ENCODE measurements at places on chromosomes 11 and 22.

GRCh38 chr11:62856333-62856895 lies 17.0 kb upstream of the WDR74 start:
- DNase-seq, result no peak

- no peak for DNase-seq
Observed at GRCh38 chr22:39475902-39476301, 19.1 kb downstream of the MGAT3 start.

DNA sequence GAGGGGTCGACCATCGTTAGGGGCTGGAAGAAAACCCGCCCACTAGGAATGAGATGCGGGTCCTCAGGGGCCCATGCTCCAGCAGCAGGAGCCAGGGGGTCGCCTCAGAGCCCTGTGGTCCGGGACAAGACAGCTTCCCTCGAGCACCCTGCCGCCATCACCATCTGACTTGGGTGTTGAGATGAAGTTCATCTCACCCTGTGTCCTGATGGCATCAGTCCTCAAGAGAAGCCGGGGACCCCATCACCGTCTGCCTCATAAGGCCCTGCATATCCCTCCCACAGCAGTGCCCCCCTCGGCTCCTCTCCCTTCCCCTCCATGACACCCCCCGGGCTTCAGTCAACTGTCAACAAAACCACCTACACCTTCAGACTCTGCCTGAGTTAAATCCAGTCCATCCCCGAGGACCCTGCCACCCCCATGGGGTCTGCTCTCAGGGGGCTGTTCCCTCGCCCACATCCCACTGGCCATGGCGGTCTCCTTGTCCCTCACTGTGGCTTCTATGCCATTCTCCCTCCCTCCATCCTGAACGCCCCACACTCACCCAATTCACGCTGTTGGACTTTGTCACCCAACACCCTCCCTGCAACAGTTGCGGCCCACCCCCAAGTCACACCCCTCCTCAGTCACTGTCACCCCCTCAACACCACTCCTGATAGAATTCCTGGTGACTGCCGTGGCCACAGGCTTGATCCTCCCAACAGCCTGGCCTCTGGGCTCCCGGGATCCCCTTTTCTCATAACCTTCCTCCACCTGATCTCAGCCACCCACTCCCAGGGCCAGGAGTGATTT lies 87.7 kb upstream of the RTL6 start:
- DNase-seq, result no peak

DNA sequence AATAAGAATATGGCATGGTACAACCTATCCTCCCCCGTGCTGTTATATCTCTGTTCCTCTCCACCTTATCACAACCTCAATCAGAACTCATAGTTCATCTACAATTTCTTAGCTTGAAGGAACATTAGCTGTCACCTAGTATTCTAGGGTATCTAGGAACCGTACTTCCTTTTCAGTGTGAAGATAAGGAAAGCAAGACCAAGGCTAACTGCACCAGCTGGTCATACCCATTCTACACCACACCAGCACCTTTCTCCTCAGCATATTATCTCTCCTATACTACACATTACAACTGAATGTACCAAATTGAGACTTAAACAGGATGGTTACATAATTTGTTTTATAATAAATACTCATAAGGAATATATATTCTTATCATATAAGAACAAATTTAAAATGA lies 73.1 kb downstream of the ARHGAP32 start:
- DNase-seq, result no peak

GRCh38 chr11:8230921-8231847 lies 32.5 kb downstream of the LMO1 start:
- no peak for DNase-seq

- DNase-seq, result no peak
Observed at GRCh38 chr11:76190376-76190775, 15.9 kb downstream of the WNT11 start.

DNA sequence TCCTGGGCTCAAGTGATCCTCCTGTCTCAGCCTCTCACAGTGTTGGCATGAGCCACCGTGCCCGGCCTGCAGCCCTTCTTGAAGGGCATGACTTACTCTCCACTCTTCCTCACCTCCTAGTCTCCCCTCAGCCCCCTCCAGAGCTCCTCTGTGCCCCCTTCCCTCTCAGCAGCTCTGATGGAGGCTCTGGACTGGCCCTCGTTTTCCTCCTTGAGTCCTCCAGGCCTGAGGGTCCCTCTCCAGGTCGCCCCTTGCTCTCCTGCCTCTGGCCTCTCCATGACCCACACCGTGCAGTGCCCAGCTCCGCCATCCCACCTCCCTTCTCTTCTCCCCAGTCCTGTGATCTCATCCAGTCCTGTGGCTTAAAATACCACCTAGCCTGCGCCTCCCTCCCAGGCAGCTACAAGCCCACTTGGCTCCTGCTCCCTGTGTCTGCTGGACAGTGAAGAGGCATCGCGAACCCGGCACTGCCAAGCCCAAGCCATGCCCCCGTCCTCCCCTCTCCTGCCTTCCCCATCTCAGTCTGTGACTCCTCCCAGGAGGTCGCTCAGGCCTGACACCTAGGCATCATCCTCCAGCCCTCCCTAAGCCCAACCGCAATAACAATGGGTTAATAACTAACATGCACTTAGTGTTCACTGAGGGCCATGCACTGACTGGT lies 11.9 kb downstream of the KCNJ4 start:
- DNase-seq, result no peak

GRCh38 chr11:68044898-68045351 lies 6.1 kb downstream of the TCIRG1 start:
- DNase-seq, result no peak

- no peak for DNase-seq
Observed at GRCh38 chr11:111456086-111456858, 55.9 kb downstream of the BTG4 start.

- no peak for DNase-seq
Observed at GRCh38 chr11:68436985-68437926, 23.3 kb upstream of the PPP6R3 start.

GRCh38 chr11:44848203-44848962 lies 102.3 kb downstream of the TP53I11 start:
- no peak for DNase-seq

GRCh38 chr11:22922672-22923071 lies 62.4 kb upstream of the CCDC179 start:
- no peak for DNase-seq

- DNase-seq, result no peak
Observed at GRCh38 chr22:36764060-36764459, 11.9 kb downstream of the IFT27 start.

- no peak for DNase-seq
Observed at GRCh38 chr11:47234669-47235100, 13.9 kb downstream of the ACP2 start.

- no peak for DNase-seq
Observed at GRCh38 chr11:29300420-29300819, 716.4 kb downstream of the KCNA4 start.

- DNase-seq, result no peak
Observed at GRCh38 chr11:127255209-127255608, 254.6 kb upstream of the KIRREL3 start.

- no peak for DNase-seq
Observed at GRCh38 chr11:3201112-3201581, 17.5 kb downstream of the MRGPRG start.

- DNase-seq, result no peak
Observed at GRCh38 chr22:50406416-50407170, 63.5 kb downstream of the PPP6R2 start.

DNA sequence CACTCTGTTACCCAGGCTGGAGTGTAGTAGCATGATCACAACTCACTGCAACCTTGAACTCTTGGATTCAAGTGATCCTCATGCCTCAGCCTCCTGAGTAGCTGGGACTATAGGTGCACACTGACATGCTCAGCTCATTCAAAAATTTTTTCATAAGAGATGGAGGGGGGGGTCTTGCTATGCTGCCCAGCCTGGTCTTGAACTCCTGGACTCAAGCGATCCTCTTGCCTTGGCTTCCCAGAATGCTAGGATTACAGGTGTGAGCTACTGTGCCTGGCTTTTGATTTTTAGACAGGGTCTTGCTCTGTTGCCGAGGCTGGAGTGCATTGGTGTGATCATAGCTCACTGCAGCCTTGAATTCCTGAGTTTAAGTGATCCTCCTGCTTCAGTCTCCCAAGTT lies 14.0 kb downstream of the PRAME start:
- DNase-seq, result no peak

GRCh38 chr11:12165237-12165875 lies 55.0 kb downstream of the MICAL2 start:
- DNase-seq, result no peak

DNA sequence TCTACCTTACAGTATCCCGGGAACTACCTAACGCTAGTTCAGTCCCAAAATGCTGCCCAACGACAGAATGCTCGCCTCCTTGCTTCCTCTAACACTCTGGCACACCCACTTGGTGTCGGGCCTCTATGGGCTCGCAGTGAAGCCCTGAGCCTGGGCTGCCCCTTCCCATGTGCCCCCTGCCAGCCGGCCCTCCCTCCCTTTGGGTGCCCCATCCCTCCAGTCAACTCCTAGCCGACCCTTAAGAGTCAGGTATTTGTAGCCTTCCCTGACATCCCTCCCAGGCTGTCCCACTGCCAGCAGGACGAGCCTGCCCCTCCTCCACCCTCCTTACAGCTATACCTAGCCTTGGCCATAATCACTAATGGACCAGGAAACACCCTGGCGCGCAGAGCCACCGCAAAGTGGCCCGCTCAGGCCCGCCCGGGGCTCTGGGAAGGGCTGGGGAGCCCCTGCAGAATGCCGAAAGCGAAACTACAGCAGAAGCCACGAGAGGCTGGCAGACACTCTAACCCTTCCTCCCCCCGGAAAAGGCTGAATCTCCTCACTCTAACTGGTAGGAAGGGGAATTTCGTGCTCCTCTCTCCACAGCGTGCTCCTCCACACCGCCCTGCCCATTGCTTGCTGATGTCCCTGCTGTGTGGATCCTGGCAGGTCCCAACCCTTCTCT lies 8.2 kb downstream of the CBX7 start:
- DNase-seq, result no peak

DNA sequence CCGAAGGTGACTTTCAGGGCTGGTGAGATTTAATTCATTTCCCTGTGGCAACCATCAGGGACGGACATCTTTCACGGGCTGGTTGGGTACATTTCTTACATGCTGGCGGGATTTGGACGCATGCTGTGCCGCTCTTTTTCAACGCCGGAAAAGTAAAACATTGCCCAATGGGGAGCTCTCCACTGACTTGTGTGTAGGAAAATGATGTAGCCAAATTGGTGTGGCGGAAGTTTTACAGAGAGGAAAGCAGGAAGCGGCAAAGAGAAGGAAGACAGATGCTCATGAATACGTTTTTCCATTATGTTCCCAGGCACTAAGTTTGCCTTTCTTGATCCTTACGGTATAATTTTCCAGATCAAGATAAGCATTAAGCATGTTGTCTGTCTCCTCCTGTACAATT lies 375.8 kb downstream of the NTM start:
- no peak for DNase-seq

- no peak for DNase-seq
Observed at GRCh38 chr22:22060200-22061084, 77.9 kb upstream of the TOP3B start.

- DNase-seq, result no peak
Observed at GRCh38 chr11:126645186-126645585, 289.7 kb downstream of the ST3GAL4 start.
